NCI-H1436 treated with DMSO at 0.1 percent for 48 hours (cell line): ENCODE measurements at places on chromosomes 2 and 18.

- DNase-seq = no peak
These were observed 66.5 kb upstream of the CCDC178 start for GRCh38 chr18:33507019-33507418.

GRCh38 chr18:6205706-6206105 lies 209.0 kb downstream of the L3MBTL4 start:
- no peak for DNase-seq

DNA sequence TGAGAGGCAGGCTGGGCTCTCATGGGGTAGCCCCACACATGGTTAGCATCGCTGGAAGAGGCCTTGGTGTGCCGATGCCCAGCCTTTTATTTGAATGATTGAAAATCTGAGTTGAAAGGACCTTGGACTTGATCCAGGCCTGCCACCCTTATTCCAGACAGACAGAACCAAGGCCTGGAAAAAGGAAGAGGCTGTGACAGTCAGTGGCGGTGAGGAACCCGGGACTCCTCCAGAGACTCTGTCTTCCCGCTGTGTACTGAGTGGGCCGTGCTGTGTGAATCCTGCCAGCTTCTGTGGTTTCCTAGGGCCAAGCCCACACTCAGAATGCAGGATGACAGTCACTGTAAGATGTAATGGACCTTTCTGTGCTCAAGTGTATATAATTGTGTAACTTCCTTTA lies 218.5 kb downstream of the LDLRAD4 start:
- no peak for DNase-seq

DNA sequence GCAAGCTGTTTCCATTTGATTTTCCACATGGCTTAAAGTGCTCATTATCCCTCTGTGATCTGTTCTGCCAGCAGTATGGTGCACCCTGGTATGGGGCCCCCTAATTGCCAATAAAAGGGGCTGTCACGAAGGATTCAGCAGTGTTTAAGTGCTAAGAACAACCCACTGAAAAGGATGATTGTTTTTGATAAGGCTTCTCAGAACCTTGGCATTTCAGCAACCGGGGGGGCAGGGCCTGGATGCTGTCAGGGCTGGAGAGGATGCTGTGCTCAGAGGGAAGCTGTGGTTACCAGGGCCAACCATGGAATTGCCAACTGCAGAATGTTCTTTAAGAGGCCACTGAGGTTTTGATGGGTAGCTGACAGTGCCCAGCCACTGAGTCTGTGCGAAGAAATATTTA lies 117.8 kb downstream of the CTIF start:
- no peak for DNase-seq

DNA sequence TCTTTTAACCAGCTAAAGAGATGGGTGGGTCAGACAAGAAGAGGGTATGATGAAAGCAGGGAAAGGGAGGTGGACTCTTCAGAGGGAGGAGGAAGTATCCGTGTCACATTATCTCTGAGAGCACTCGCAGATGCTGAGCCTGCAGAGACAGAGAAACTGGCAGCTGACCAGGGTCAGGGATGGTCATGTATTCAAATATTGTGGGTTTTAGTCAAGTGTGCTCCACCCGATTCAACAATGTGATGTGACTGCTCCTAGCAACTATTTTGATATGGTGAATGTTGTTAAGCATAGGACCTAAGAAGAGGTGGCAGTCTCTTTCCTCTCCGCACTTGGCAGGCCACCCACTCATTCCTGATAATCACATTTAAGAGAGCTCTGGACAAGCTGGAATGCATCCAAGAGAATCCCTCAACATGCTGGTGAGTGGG lies 1.3 kb upstream of the CLIP4 start:
- DNase-seq = no peak

- DNase-seq = no peak
These were observed 26.7 kb downstream of the CNNM4 start for GRCh38 chr2:96787411-96787810.

GRCh38 chr2:120231974-120232635 lies 8.9 kb upstream of the TMEM185B start:
- DNase-seq = no peak

GRCh38 chr18:3205239-3205638 lies 14.5 kb downstream of the MYOM1 start:
- DNase-seq = no peak

DNA sequence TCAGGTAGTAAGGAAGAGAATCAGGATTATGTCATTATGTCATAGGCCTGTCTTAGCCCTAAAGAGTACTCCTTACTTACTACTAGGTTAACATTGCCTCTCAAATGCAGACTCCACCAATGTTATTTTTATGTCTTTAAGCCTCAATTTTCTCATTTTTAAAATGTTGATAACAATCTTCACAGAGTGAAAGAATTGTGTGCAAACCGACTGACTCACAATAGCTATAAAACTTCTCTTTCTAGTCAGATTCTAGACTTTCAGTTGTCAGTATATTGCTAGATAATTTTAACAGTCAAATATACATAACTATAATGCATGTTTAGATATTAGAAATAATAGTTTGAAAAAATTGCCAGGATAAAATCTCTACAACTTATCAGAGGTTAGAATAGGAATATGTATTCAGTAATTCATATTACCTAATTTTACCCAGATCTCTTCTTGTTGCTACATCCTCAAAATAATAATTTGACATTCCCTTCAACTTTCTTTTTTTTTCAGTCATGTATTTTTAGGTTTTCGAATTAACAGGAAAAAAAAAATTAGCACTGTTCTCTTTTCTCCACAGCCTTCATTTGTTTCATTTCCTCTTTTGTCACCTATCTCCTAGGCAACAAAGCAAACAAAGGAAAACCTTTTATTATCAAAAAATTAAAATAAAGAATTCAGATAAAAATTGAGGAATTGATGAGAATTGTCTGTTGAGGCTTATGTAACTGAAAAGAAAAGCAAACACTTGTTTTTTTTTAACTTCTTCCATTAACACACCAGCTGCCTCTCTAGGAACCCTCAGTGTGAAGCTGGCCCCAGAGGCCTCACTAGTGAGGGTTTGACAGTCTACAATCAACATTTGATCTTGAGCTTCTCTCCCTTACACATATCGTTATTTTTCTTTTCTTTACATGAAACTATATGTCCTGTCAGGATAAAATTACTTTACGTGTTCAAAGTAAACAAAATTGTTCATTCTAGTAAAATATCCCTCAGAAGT lies 279.0 kb downstream of the CALCRL start:
- DNase-seq = no peak

DNA sequence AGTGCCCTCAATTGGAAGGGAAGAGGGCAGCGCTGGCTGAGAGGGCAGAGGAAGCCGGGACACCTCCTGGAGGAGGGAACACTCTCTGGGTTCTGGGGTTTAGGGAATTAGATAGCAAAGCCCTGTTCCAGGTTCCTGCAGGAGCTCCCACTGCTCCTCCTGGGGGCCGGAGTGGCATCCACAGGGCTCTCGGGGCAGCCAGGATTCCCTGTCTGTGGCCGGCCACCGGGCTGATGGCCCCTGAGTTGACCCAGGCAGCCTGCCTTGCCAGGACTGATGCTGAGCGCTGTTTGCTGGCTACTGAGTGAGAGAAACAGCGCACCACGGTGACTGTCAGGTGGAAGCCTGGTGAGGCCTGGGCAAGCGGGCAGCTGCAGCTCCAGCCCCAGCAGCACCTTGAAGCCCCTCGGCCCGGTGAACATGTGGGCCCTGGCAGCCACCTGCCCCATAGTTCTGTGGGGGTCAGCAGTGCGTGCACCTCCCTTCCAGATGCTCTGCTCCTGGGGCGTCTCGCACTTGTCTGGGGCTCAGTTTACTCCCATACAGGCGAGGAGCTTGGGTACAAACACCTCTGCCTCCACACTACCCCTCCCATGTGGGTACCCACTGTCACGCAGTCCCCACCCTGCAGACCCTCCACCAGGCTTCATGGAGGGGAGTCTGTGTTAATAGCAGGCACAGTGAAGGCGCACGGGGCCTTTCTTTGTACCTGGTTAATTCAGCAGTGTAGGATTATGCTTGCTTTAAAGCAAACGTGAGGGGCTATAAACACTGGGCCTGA lies 7.7 kb upstream of the ALLC start:
- no peak for DNase-seq

- DNase-seq = no peak
These were observed 374.9 kb upstream of the VWC2L start for GRCh38 chr2:214035921-214036320.

- DNase-seq = no peak
These were observed 212.4 kb downstream of the SEPTIN10 start for GRCh38 chr2:109401370-109401769.

DNA sequence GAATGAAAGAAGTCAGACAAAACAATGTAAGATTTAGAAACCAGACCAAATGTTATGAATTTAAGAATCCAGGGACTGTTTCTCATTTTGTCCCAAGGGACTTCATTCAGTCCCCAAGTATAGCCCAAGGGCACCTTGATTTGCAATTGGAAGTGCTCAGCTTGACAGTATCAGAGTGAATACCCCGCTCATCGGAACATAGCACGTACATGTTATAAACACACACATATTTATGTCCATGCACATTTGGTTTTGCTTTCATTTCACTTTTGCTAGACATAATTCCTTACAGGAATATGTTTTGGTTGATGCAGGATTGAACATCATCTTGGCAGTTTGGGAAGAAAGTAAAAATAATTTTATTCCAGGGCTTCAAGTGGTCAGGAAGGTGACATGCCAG lies 100.2 kb downstream of the PID1 start:
- DNase-seq = no peak

- no peak for DNase-seq
These were observed 677.7 kb upstream of the NXPH2 start for GRCh38 chr2:139457873-139458272.

GRCh38 chr2:45011121-45011520 lies 1.9 kb upstream of the SIX2 start:
- no peak for DNase-seq

GRCh38 chr2:234269769-234270204 lies 219.3 kb downstream of the SPP2 start:
- no peak for DNase-seq

- no peak for DNase-seq
These were observed 33.3 kb downstream of the GPR39 start for GRCh38 chr2:132449868-132450267.

GRCh38 chr2:25050128-25050527 lies 8.3 kb downstream of the EFR3B start:
- DNase-seq = no peak

DNA sequence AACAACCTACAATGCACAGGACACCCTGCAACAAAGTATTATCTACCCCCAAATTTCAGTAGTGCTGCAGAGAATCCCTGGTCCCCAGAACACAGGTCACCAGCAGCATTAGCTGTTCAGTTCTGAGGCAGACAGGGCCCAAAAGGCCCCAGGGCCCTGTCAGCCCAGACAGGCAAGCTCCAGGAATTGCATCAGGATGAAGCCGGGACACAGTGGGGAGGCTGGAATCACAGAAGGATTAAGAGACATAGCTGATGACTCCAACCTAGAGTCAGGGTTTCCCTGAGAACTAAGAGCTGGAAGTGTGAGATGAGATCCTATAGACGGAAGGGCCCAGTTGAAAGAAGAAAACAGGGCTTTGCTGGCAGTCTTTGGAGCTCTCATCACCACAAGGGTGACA lies 148.1 kb downstream of the GALNT14 start:
- no peak for DNase-seq

DNA sequence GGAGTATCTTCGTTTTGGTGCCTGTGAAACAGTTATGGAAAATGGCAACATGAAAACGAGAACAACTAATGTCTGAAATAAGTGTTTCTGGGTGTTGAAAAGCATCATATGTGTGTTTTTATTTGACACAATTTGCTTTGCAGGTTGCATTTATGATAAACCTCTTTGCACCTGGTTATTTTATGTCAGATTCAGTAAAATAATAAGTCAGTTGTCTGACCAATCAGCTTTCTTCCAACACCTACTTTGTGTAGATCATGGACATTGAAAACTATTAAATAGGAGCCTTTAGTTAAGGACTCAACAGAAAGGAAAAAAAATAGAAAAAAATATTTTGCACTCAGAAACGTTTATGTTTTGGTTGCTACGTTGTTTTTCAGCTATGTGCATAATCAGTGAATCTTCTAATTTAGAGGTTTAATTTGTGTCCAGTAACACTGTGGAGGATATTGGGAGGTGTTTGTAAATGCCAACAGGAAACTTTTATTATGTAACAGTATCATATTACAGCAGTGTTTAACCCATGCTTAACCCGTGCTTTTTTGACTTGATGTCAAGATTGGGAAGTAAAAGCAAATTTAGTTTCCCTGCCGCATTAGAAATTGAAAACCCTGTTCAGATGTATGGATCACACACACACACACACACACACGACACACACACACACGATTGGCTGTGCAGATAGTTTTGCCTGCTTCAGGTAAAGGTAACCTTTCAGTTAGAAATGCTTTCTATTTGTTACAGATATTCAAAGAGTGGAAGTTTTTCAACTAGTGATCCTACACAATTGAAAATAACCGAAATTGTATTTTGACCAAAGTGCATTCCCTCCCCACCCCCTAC lies 2.6 kb downstream of the PKP4 start:
- DNase-seq = no peak

- no peak for DNase-seq
These were observed 862.9 kb upstream of the ACVR2A start for GRCh38 chr2:146981921-146982320.
